ENCODE measurements at places on chromosomes 16 and 17.

- peak; percentile 47 for DNase-seq
These were observed 3.6 kb upstream of the MEOX1 start for GRCh38 chr17:43665084-43665936.

DNA sequence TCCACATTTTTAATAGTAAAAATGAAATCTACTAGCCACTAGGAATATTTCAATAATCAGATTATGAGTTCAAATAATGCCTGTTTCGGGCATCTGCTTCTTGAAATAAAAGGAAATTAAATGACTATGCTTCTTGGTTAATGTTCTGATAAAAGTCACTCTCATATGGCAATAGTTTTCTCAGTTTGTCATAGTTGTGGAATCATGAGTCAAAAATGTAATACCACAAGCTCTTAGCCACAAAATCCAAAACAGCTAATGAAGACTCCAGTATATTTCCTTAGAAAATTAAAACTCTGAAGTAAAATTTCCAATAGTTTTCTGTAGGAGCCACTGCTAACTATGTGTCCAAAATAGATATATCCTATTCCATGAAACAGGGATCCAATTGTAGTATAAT lies 676.3 kb upstream of the CDH8 start:
- DNase-seq = no peak

DNA sequence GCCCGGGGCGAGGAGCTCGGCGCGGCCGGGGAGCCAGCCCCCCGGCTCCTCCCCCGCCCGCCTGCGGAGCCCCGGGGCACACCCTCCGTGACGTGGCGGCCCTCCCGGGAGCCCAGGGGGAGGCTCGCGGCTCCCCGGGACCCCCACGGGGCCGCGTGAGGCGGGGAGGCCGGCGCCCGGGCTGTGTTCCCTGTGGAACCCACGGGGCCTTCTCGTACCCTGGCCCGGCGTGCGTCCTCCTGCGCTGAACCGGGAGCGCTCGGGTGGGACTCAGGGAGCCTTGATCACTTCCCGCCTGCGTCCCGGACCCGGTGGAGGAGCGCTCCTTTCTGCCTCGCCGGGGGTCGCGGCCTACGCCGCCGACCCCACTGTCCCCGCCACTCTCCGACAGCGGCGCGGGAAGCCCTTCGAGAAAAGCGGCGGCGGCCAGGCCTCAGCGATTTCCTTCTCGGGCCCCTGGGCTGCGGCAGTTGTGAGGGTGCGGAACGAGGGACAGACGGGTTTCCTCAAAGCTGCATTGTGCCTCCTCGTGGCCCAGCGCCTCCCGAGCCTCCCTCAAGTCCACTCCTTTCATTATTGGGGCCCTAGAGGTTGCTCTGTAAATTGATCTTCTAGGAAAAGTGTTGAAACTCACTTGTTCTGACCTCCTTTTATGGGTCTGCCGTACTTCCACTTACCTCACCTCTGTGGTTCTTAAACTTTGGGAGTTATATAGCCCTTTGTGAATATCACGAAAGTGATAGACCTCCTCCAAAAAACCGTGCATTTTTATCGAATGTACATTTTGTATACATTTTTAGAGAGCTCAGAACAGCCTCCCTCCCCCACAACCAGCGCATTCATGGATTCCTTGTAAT lies 597 bp downstream of the LIG3 start:
- DNase-seq = peak; percentile 59

GRCh38 chr17:79365836-79366770 lies 244.7 kb downstream of the RBFOX3 start:
- DNase-seq = no peak

- no peak for DNase-seq
These were observed 22.5 kb downstream of the SPPL2C start for GRCh38 chr17:45867171-45867570.

DNA sequence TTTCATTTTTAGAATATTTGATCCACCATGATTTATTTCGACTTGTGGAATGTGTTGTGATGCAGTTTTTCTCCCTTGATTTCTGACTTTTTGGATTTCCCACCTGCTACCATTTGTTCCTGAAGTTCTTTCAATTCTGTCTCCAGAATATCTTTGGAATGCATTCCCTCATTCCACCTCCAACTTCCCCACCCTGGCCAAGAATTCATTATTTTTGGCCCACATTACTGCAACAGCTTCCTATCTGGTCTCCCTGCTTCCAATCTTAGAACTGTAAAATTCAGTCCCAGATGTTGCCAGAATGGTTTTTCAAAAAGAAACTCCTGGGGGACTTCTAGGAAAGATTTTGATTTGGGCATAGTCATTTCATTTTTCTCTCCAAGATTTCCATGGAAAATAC lies 182.3 kb upstream of the HS3ST4 start:
- DNase-seq = no peak

DNA sequence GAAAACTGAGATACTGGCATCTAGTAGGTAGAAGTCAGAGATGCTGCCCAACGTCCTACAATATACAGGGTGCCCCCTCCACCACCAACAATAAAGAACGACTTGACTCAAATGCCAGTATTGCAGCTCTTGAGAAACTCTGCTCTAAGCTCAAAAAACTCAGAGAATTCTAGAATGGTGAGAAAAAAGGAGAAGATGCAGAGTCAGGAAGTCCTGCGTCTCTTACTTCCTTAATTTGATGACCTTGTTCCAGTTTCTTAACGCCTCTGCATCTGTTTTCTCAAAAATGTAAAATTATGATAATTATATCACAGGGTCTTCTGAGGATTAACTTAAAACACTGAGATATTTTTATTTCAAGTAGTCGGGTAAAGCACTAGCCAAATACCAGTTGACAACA lies 1.7 kb upstream of the HSBP1 start:
- DNase-seq = no peak

- DNase-seq = peak; percentile 63
These were observed 48.0 kb upstream of the RBFOX3 start for GRCh38 chr17:79658811-79659207.

- no peak for DNase-seq
These were observed 47.1 kb downstream of the LITAF start for GRCh38 chr16:11539641-11540050.

DNA sequence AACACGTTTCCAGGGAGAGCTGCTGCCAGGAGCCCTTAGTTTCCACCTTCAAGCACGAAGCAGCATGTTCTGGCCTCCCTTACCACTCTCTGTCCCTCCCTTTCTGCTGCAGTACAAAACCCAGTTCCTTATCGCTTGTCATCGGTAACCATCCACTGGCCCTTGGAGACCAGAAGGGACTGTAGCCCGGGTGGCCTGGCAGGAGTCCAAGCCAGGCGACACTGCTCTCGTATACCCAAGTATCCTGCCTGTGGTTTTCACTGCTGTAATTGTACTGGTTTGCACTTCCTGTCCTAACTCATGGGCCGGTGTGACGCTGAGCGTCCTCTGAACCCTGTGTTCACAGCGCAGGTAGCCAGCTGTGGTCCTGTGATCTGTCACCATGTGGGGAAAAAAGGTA lies 81.1 kb downstream of the MAF start:
- DNase-seq = no peak

- no peak for DNase-seq
These were observed 5.3 kb downstream of the PRR15L start for GRCh38 chr17:47952171-47953021.

DNA sequence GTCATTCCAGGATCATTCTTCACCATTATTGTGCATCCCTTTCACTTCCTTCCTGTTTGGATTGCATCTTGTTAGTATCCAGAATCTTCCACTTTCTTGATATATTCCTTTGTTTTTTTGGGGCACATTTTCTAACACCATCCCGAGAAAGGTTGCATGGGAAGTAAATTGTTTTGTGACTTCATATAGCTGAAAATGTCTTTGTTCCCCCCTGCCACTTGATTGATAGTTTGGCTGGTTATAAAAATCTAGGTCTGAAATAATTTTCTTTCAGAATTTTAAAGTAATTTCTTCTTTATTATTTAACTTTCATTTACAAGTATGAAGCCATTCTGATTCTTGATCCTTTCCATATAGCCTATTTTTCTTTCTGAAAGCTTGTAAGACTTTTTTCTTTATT lies 32.7 kb downstream of the GAN start:
- no peak for DNase-seq

- no peak for DNase-seq
These were observed 529.1 kb downstream of the HS3ST4 start for GRCh38 chr16:26220894-26221293.

GRCh38 chr17:30091121-30091670 lies 25.4 kb upstream of the NSRP1 start:
- no peak for DNase-seq

DNA sequence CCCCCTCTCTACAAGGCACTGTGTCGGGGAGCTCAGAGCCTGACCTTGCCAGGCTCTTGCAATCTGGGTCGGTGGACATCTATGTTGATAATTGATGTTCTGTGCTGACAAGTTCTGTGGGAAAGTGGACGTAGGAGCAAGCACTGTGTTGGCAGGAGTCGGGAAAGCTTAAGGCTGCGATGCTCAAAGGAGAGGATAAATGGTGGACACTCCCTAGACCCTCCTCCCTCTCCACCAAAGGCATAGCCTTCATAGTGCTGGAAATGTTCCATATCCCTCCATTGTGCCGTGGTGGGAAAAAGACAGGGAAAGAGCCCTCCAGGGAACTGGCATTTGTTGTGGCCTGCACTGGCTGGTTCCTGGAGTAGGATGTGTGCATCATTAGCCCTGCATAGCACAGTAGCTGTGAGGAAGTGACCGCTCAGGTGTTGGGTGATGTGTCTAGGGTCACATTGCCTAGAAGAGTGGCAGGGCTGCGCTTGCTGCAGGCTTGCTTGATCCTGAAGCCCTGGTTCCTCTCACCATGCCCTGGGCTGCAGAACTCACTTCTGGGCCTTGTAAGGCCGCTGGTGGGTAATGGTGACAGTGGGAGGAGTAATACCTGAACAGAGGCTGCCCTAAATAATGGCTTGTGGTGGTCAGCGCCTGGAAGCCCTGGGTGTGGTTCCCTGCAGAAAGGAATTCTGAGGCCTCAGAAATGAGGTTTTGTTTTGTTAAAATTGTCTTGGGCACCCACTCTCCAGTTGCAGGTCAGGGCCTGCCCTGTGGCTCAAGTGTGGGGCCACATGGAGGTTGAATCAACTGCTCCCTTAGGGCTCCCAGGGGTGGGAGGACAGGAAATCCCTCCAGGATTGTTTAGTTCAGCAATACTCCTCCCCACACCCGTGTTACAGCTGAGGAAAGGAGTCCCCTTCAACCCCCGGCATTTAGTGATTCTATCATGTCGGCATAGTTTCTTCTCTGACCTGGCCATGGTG lies 62.6 kb downstream of the KSR1 start:
- DNase-seq = no peak
